ENCODE measurements at places on chromosomes 16 and 17. TPM values are rescaled to one million over a fixed set of nuclear protein-coding genes. Genes with fewer than 3 reads are reported as not detected.

The HOXB2 gene
- total RNA-seq = 6.5 TPM

The VWA3A gene
- total RNA-seq = not detected

The MPO gene
- 0.58 TPM for total RNA-seq

The GPR139 gene
- total RNA-seq = not detected

The SDR42E2 gene
- not detected for total RNA-seq

The BAIAP3 gene
- total RNA-seq = 0.38 TPM

The RAD51C gene
- total RNA-seq = 36.4 TPM

The SLC13A2 gene
- not detected for total RNA-seq

The SNX20 gene
- total RNA-seq = not detected

The TP53TG3 gene
- total RNA-seq = not detected

The FA2H gene
- not detected for total RNA-seq

The KRT12 gene
- not detected for total RNA-seq

The LRRC36 gene
- not detected for total RNA-seq

The AOC3 gene
- total RNA-seq = under 0.01 TPM

The SYT17 gene
- under 0.01 TPM for total RNA-seq

The TNFRSF17 gene
- total RNA-seq = not detected

The RAB26 gene
- 0.58 TPM for total RNA-seq

The SLC52A1 gene
- 0.28 TPM for total RNA-seq

The RHBDF2 gene
- 8.2 TPM for total RNA-seq

The TBC1D3B gene
- not detected for total RNA-seq

The KRTAP2-3 gene
- total RNA-seq = under 0.01 TPM

The UTS2R gene
- not detected for total RNA-seq

The TPSD1 gene
- total RNA-seq = not detected

The SOCS1 gene
- 1.7 TPM for total RNA-seq

The PRAC1 gene
- total RNA-seq = not detected

The CNTD1 gene
- 0.19 TPM for total RNA-seq

The PPP1R27 gene
- total RNA-seq = 0.19 TPM

The KRTAP4-5 gene
- total RNA-seq = not detected

The KRT39 gene
- 0.28 TPM for total RNA-seq

The CD300E gene
- total RNA-seq = not detected

The RAMP2 gene
- 0.58 TPM for total RNA-seq

The NOXO1 gene
- not detected for total RNA-seq

The C1QTNF8 gene
- total RNA-seq = not detected

The TPSG1 gene
- total RNA-seq = not detected

The SLC5A10 gene
- total RNA-seq = not detected

The PRRT2 gene
- 0.58 TPM for total RNA-seq

The HYDIN gene
- total RNA-seq = under 0.01 TPM

The KRT33A gene
- total RNA-seq = not detected

The CSH1 gene
- not detected for total RNA-seq

The CX3CL1 gene
- 0.19 TPM for total RNA-seq

The BCAR1 gene
- total RNA-seq = 48.5 TPM

The SSTR5 gene
- not detected for total RNA-seq

The KIF18B gene
- 10.2 TPM for total RNA-seq

The KREMEN2 gene
- under 0.01 TPM for total RNA-seq

The KRTAP1-1 gene
- not detected for total RNA-seq

The PTX4 gene
- 0.19 TPM for total RNA-seq

The GAS2L2 gene
- not detected for total RNA-seq

The TBC1D3E gene
- not detected for total RNA-seq

The CACNG3 gene
- total RNA-seq = not detected

The ABCC11 gene
- total RNA-seq = 0.38 TPM

The C16orf89 gene
- 1.1 TPM for total RNA-seq

Measured in regular cardiac myocyte (primary cell).